ENCODE measurements at places on chromosomes 7 and 10.

DNA sequence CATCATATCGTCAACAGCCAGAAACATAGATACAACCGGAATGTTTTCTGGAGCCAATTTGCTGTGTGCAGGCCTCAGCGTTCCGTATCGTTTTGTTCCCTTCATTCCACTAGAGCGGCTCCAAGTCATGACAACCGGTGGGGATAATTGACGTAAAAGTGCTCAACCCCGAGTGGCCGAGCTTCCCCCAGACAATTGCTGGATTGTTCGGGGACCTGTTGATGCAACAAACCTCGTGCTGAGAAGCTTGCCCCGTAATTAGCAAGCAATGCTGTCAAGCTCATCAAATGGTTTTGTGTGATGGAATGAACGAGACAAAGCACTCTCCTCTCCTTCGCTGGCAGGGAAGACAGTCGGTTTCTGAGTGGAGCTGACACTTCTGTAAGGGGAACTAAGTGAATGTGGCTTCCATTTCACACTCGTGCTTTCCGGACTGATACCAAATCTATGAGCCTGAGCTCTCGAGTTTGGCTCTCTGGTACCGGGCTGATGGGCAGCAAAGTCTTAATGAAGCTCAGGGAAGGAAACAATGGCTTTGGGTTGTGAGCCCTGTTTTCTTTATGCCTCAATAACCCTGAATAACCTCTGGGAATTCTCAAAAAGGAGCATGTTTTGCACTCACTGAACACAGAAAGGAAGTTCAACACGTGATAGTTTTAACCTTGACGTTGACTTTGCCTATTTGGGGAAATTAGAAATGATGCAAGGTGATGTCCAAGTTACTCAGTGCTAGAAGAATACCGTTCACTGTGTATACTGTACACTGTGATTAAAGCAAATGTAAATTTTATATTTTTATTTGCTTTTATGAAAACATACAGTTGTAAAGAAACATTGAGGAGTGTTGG is 220.5 kb downstream of the BAMBI start:
- no peak for DNase-seq

DNA sequence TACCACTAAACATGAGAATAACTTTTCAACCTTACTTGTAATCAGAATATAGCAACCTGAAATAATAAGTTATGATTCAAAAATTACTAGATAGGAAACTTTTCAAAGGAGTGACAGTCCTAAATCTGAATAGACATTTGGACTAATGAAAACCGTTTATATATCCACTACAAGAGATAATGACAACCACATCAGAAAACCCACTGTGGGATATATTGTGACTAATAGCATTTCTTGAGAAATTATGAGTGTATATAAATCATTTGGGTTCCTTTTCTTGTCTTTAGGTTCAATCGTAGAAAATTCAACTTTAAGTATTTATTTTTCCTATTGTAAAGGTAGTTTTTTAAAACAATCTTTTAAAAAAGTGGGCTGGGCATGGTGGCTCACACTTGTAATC is 170.2 kb upstream of the PRSS58 start:
- no peak for DNase-seq

DNA sequence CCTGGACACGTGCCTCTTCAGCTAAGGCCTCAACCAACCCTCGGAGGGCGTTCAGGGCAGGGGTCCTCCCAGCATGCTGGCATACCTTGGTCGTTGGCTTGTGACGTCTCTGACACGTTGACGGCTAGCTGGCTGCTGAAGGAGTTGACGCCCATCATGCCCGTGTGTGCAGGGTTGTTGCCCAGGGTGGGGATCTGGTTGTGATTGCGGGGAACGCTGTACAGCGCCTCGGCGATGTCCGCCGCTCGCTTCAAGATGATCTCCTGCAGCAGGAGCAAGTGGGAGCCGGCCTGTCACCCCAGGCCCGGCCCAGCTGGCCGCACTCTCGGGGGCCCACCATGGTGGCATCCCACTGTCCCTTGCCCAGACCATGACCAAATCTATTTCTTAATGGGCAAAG is 122.0 kb downstream of the EBF3 start:
- DNase-seq: no peak

DNA sequence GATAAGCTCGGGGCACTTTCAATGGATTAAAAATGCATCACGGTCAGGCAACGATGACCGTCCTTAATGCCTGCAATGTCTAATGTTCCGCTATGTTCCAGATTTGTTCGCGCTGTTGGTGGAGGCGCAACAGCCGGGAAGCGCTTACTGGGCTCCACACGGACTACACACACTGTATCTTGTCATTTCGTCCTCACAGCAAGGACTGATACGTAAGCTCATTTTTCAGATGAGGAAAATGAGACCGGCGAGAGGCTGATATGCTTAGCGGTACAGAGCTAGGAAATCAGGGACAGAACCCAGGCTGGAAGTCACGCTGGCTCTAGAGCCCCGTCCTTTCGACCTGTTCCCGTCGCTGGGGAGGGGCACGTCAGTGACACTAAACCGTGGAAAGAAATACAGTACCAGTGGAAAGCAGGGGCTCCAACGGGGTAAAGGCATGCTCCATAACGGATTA is 670 bp downstream of the TPK1 start:
- no peak for DNase-seq

DNA sequence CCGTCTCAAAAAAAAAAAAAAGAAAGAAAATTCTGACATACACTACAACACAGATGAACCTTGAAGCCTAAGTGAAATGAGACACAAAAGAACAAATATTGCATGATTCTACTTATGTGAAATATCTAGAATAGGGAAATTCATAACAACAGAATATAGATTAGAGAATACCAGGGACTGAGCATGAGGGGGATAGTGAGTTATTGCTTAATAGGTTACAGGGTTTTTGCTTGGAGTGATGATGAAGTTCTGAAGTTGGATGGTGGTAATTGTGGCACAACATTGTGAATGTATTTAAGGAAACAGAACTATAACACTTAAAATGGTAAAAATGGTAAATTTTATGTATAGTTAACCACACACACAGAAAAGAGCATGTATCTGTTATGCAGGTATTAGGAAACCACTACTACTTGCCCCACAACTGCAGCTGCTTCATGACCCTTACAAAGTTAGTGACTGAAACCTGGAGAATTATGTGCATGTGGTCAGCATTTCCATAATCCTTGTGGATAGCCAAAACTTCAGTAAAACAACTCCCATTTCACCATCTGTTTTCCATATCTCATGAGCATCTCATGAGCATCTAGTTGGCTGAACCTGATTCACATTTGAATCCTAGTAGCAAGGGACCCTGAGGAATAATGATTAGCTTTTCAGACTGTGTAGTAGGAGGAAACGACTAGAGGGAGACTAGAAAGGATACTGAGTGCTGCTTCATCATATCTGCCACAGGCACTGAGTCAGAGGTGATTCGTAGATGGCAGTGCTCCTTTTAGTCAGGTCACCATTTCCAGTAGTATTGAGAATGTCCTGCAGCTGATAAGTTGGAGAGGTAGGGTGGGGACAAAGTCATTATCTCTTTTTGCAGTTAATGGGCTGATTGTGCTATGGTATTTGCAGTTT is 26.3 kb downstream of the SAMD8 start:
- DNase-seq: no peak

GRCh38 chr10:80122746-80123145 is 9.8 kb upstream of the PLAC9 start:
- DNase-seq: no peak

DNA sequence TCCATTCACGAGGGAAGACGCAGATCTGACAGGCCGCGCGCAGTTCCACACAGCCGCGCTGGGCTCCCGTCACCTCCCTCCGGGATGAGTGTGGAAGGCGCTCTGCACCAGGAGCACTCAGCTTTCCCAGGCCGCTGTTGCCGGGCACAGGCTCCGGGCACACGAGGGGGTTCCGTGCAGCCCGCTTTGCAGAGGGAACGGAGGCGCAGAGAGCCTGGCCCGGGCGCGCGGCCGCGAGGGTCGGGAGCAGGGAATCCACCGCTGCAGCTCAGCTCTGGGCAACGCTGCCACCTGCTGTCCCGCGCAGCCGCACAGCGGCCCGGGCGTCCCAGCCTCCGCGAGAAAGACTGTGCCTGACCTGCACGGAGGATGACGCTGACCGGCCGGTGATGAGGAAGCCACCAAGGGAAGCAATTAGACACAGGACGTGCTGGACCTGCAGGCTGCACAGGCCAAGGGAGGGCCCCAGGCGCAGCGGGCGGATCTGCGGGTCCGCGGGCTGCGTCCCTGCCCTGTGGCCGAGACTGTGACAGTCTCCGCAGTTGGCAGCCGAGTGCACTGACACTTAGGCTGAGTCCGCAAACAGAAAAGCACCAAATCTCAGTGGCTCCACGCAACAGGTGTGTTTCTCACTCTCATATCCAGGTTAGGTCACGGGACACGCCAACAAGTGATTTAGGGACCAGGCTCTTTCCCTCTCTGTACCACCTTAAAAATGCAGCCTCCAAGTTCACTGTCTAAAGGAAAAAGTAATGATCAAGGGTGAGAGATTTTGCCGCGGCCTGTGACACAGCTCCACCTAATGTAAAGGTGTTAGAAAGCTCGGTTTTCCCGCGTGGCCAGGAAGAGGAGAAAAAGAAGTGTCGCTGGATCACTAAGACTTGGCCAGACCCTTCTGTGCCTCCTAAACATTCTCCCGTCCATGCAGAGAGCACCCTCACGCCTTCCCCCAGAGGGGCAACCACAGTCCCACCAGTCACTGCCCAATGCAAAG is 94.5 kb downstream of the SEC61G start:
- no peak for DNase-seq

- no peak for DNase-seq
These were observed 98.4 kb upstream of the FAM3C start for GRCh38 chr7:121494516-121494915.

- no peak for DNase-seq
These were observed 2.0 kb downstream of the PPP1R17 start for GRCh38 chr7:31688996-31689395.

DNA sequence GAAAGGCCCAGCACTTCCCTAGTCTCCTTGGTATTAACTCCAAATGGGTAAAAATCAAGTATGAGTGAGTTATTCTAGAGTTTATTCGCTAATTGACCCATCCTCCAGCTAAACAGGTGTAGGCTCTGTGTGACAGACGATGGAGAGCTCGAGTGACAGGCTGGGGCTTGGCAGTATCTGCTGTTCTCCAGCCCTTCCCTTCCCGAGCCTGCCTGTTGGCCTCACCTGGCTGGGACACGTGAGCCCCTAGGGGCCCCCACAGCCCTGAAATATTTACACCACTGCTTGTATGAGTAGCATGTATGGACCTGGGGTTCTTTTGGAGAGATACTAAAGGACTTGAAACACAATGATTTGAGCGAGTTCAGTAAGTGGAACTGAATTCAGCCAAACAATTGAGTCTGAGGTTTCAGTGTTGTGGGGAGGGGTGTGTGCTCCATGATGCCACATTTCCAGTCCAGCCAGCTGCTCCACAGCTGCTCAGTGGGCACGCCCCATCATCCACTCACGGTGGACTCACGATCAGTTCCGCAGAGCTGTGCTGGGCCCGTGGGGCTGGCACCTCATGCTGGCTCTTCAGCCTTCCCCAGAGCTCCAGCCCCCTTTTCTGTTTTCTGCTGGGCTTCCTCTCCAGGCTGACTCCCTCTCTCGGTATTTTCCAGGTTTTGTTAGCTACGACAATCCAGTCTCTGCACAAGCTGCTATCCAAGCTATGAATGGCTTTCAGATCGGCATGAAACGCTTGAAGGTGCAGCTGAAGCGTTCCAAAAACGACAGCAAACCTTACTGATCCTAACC is 283.0 kb downstream of the USP6NL start:
- DNase-seq: no peak

DNA sequence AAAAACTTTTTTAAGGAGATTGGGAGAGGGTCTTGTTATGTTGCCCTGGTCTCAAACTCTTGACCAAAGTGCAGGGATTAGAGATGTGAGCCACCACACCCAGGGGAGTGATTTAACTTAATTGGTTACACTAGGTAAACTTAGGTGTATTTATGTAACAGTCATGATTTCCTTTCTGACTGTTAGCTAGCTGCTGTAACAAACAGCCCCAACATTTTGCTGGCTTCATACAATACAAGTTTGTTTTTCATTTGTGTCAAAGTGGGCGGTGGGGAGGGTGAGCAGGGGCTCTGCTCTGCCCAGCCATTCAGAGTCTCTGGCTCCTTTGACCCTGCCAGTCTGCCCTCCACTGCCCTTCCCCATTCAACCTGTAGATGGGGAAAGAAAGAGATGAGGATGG is 9.3 kb downstream of the DOCK1 start:
- no peak for DNase-seq

DNA sequence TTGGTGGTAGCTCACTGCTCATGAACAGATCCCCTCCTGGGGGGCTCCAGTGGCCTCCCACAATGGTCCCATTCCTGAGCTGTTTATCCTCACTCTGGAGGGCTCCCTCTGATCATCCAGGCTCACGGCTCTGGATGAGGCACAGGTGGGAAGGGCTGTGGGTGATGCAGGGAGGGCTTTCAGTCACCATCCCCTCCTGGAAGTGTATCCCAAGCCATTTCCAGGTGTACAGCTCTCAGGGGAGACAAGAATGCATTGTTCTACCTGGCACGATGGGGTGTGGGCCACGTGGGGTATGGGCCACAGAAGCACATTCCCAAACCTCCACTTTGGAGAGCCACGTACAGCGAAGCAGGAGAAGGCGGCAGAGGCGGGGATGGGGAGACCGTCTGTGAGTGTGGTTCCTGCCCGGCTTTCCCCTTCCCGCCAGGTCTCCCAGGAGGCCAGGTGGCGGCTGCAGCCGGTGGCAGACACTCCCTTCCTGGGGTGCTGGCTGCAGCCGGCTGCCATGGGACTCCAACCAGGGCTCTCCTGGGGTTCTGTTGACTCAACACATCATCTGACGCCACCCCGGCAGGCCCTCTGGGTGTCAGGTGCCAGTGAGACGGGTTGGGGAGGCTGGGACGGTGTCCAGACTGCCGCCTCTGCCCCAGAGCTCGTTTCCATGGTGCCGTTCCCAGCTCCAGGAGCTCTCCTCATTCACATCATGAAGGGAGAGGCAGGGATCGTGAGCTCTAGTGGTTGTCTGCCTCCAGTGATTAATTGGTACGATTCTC is 169.7 kb upstream of the RHEB start:
- no peak for DNase-seq

GRCh38 chr7:24119852-24120251 is 164.1 kb upstream of the NPY start:
- DNase-seq: no peak

- DNase-seq: no peak
These were observed 3.5 kb downstream of the ZP3 start for GRCh38 chr7:76428149-76428823.

DNA sequence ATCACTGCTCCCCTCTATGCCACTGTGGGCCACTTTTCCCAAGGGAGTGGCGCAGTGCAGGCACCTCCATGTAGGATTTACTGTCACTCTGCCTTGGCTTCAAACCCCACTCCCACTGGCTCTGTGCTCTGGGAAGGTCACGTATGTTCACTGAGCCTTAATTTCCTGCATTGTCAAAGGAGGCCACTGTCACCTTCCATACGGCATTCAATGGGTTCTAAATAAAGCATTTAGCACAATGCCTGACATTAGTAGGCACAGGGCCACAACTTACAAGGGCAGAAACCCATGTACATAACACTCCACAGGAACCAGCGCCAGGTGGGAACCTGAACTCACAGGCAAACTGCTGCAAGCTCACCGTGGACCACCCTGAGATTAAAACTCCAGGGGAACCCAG is 196.4 kb downstream of the USP6NL start:
- DNase-seq: no peak

- DNase-seq: no peak
These were observed 626.9 kb downstream of the CALN1 start for GRCh38 chr7:71785216-71785615.

GRCh38 chr10:10778959-10779358 is 238.7 kb upstream of the CELF2 start:
- no peak for DNase-seq

- no peak for DNase-seq
These were observed 54.1 kb downstream of the KCNMA1 start for GRCh38 chr10:77583527-77583926.

All from effector memory CD8-positive, alpha-beta T cell (primary cell).